Anterior cingulate cortex (tissue), 58 donors: ENCODE measurements at places on chromosomes 2 and 18.

- DNase-seq, result no peak
Measured at GRCh38 chr2:8882094-8882493, 44.7 kb upstream of the KIDINS220 start.

- DNase-seq, result no peak
Measured at GRCh38 chr18:6397931-6398566, 16.7 kb downstream of the L3MBTL4 start.

GRCh38 chr18:32624182-32624723 lies 148.6 kb downstream of the KLHL14 start:
- DNase-seq, result no peak

- no peak for DNase-seq
Measured at GRCh38 chr18:21391074-21391673, 149.1 kb downstream of the GREB1L start.

- no peak for DNase-seq
Measured at GRCh38 chr2:29033656-29034055, 40.7 kb downstream of the PCARE start.

- DNase-seq, result no peak
Measured at GRCh38 chr2:79271456-79271855, 111.9 kb upstream of the REG3A start.

GRCh38 chr2:28956415-28956826 lies 24.7 kb upstream of the TOGARAM2 start:
- no peak for DNase-seq

DNA sequence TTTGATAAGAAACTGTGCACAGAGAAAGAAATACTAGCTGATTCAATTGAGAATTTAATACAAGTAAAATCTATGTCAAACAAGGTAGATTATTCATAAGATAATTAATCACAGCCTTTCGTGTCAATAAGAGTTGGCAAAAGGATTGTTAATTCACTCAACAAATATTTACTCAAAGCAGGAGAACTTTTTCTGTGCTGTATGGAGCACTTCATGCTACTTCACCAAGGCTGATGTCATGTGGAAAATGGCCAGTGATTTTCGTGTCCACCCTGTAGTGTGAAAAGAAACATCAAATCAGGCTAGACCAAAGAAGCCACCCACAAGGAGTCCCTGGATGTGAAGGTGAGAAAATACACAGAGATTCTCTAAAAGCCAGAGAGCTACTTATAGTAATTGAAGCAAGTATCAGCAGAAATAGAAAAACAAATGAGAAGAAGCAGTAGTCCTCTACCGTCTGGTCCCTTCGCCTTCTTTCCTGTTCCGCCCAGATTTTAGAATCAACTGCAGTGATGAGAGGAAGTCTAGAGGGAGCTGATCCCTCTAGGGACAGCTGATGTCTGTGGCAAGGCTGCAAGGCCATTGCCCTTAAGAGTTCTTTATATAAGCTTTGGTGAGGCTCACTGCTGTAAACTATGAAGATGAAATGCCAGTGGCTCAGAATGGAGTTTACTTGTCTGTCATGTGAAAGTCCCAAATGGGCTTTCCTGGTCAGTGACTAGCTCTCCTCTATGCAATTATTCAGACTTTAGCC lies 201.3 kb upstream of the APCDD1 start:
- DNase-seq, result no peak

- DNase-seq, result no peak
Measured at GRCh38 chr2:181632733-181633401, 24.0 kb downstream of the CERKL start.

DNA sequence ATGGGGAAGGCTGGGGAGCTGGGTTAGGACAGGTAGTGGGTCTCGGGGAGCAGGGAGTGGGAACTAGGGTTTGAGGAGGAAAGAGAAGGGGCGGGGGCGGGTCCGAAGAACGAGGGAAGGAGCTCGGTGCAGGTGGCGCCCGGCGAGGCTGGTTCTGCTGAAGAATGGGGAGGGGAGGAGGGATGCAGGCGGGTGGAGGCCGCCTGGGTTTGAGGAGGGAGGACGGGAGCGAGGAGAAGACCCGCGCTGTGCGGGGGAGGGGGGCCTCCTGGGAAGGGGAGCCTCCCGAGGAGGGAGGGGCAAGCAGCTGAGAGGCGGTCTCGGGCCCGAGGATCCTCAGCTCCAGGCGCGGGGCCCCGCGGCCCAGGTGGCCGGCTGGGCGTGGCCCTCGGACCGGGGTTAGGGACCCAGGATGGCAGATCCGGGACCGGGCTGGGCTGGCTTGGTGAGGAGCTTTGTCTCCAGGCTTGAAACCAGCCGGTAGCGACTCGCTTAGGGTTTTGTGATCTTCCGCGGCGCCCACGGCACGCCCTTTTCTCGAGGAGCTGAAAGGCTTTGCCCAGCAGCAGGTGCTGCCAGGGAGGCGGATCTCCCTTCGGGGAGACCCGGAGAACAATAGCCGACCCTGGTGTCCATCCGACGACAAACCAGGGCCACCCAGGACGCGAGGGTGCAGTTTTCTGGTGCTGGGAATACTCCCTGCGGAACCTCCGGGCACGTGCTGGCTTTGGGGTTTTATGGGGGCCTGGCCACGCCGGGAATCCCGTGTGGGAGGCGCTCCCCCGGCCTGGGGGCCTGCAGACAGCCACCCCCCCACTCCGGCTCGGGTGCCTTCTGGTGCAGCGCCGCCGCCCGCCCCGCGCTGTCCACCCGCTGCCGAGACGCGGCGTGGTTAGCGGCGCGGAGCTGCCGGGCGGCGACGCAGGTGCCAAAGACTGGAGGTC lies 1.4 kb downstream of the DPYSL5 start:
- DNase-seq, result peak; percentile 34

- no peak for DNase-seq
Measured at GRCh38 chr2:17270894-17271293, 247.3 kb downstream of the RAD51AP2 start.

DNA sequence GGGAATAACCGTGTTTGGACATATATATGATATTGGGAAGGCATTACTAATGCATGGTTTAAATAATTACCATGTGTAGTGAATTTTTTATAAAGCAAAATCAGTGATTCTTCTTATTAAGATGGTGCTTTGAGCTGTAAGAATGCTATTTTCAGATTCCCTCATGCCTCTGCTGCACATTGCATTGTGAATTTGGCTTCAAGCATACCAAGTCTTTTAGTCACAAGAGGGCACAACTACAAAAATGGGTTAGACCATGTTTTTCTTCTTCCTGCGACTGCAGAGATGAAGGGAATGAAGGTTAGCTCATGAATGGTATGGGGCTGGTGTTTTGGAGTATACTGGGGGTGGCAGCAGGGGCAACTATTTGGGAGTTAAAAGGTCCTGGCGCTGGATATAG lies 320.1 kb downstream of the SLC4A3 start:
- DNase-seq, result no peak

DNA sequence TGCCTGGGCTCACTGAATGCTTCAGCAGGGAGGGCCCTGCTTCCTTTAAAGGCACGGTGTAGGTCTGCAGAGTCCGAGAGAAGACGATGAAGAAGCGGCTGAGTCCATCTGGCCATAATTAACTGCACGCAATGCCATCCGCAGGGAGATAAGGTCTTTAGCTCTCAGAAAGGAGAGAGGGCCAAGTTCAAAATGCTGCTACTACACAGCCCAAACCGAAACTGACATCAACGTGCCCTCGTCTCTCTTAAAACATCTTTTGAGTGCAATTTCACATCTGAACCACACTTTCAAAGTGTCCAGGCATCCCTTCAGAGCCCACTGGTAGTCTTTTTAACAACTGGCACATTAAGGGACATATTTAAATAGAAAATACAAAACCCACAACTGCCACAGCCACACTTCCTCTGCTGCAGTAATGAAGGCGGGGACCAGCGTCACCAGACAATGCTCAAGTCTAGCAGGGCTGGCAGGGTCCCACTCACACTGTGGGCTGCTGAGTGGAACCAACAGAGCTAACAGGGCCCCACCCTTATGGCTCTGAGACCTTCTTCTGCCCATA lies 35.8 kb downstream of the ST3GAL5 start:
- no peak for DNase-seq

- no peak for DNase-seq
Measured at GRCh38 chr2:55718165-55719008, 24.7 kb upstream of the PNPT1 start.

GRCh38 chr2:1871171-1871570 lies 126.9 kb upstream of the PXDN start:
- no peak for DNase-seq

GRCh38 chr18:79947054-79947755 lies 4.2 kb downstream of the SLC66A2 start:
- no peak for DNase-seq

- no peak for DNase-seq
Measured at GRCh38 chr2:161421686-161422085, 5.6 kb downstream of the TBR1 start.

DNA sequence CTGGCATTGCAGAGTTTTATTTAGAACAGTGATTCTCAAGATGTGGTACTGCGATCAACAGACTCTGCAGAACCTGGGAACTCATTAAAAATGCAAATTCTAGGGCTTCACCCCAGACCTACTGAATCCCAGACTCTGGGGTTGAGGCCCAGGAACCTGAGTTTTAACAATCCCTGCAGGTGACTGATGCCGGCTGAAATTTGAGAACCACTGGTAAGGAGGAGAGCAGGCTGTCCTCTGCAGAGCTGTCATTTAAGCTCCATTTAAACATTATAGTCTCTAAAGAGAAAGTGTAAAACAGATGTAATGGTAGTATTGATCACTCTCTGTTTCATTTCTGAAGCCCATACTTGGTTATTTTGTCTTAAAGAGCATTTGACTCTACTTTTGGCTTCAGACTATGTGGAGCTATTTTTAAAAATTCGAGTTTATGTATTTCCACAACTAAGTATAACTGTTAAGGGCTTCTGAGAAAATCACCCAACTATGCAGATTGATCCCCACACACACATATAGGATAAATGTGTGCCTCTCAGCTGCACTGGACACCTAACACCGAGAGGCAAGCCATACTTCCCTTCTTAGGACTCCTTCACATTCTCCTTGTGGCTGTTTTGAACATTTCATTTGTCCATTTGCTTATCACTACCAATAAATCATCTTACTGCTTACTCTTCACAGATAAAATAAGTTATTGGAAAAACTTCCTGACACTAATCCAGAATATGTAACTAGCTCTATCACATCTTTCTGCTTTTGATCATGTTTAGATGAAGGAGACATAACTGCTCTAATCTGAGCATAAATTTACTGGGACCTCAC lies 487.5 kb downstream of the DLGAP1 start:
- DNase-seq, result no peak

- no peak for DNase-seq
Measured at GRCh38 chr2:105104208-105104731, 66.4 kb downstream of the MRPS9 start.

GRCh38 chr2:242011167-242011513 lies 141.6 kb downstream of the RTP5 start:
- no peak for DNase-seq

DNA sequence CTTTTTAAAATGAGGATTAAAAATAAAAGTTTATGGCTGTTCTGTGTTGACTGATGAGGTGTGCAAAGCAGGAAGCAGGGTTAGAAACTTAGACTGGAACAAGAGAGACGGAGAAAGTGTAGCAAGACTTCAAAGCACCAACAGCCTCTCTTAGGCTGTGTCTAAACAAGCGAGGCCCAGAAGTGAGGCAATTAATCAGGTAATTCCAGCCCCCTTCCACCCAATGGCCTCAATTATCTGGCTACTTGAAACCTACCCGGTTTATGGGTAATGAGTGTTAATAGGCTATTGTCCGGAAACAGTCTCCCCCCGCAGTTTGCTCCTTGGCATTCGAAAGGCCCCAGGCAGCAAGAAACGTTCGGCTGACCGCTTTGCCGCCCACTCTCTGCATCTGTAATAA lies 171.7 kb upstream of the MYCN start:
- no peak for DNase-seq

GRCh38 chr18:62045316-62045715 lies 141.5 kb downstream of the PIGN start:
- no peak for DNase-seq

DNA sequence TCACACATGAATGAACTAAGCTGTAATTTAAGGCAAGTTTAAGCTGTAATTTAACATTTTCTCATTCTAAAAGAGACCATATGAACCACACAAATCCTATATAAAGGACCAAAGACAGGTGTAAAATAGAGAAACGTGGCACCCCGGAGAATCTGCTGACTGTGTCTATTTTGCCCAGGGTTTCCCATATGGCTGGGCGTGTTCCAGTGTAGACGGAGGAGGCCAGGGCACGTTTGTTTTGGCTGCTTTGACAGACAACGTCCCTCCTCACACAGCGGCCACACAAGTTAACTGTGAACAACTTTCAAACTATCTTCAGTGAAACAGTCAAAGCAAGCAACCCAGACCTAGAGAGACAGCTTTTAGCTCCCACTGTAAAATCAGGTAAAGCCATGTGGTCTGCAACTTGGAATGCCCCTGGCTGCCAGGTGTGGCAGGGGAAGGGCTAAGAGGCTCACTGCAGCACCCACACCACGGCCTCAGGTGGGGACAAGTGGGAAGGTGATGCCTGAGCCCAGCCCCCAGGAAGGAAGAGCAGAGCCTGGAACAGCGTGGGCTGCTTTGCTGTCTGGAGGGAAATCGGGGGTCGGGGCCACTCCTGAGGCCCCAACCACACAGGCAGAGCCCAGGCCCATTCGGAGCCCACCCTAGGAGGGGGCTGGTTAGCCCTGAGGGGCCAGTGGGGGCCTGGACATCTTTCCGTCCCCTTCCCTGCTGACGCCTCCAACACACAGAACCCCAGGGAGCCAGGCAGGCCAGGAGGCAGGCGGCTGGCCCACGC lies 40.7 kb downstream of the SLC66A2 start:
- no peak for DNase-seq

DNA sequence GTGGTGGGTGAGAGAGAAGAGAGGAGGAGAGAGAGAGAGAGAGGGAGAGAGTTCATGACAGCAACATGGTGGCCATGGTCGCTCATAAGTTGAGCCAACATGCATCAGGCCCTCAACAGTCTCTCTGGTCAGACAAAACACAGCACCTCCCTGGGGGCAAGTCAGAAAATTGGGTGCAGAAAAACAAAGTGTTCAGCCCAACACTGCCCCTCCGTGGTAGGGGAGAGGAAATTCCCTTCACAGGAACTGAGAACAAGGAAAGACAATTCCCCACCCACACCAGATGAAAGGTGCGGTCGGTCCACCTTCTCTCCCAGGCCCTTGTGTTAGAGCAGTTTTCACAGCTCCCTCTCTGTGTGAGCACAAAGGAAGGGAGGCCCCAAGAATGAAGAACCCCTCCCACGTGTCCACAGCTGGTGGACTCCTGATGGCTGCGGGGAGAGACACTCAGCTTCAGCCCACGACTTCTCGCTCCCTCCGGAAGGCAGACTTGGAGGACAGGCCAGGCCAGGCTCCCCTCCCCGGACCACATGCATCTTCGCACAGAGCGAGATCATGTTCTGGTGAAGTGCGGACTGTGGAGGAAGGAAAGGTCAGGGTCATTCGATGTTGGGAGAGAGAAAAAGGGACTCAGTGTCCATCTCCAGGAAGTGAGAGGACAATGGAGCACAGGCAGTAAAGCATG lies 181.7 kb downstream of the ANAPC1 start:
- no peak for DNase-seq

GRCh38 chr18:60469387-60470100 lies 97.0 kb upstream of the MC4R start:
- DNase-seq, result no peak

GRCh38 chr2:200774920-200775319 lies 36.8 kb upstream of the BZW1 start:
- no peak for DNase-seq
